PC-9 (cell line): ENCODE measurements at places on chromosomes 5 and 9. TPM values are rescaled to one million over a fixed set of nuclear protein-coding genes. Genes with fewer than 3 reads are reported as not detected.

Gene NR2F1-AS1
- 5.9 and 6.0 TPM in 2 replicates for total RNA-seq

Gene ECSCR
- total RNA-seq = not detected in 2 replicates

DNA sequence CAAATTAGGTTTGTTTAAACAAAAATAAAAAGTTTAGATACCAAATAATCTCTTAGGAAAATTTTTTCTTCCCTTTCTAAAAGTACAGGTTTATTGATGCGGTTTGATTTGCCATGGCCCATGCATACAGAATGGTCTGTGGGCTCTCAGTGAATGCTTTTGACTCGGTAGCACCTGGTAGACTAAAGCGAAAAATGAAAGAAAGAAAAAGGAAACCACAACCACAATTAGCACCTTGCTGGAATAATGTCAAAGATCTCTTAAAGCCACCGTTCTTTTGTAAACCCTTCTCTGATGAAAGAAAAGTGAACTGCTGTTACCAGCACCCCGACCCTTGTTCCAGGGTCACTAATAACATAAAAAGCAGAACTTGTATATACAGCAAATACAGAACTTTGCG, 157.9 kb downstream of the NFIB start:
- no peak for DNase-seq

- no peak for DNase-seq
Measured at GRCh38 chr5:82584631-82585030, 306.5 kb upstream of the RPS23 start.

DNA sequence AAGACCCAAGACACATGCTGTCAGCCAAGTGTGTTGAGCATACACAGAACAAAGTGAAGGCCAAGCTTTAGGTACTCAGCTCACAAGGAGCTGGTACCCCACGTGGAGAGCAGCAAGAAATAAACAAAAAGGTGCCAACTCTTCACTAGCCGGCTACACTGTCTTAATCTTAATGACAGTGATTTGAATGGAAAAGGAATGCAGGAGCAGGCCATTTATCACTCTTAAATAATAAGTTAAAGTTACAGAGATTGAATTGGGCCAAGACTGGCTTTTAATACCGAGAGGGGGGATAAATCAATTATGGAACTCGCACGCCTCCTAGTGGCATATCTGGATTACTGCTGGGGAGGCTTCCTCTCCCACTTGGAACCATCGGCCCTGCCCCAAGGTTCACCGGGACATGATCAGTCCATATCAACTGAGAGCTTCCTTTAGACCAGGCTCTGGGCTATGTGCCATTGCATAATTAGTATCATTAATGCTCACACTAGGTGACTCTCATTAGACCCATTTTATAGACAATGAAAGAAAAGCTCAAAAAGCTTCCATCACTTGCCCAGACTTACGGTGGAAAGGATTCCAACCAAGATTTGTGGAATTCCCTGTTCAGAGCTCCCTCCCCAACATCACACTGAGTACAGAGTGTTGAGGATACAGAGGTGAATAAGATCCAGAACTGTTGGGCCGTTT, 94.0 kb downstream of the ACTL7B start:
- peak; percentile 56 for DNase-seq

DNA sequence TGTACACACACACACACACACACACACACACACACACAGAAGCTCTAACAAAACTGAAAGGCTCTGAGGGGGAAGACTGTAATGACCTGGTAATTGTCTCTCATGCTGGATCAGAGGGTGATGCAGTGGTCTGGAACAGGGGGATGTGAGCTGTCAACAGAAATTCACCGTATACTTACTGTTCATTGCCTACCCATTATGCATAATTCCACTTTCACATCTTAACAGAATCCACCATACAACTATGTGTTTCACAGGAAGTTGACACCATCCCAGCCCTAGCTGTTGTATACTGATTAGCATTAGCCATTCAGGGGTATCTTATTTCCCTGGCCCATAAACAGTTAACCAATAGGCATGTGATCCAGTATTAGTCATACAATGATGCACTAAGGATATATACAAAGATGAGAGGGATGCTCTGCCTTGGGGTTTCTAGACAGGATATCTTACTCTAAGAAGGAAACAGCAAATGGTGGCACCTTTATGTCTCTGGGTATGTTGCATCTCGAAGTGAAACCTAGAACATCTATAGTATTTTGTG, 396.5 kb upstream of the BRINP1 start:
- DNase-seq = no peak
